ENCODE measurements at places on chromosomes 11 and 22.

- no peak for DNase-seq
These were observed 290.2 kb downstream of the ETS1 start for GRCh38 chr11:128297091-128297651.

DNA sequence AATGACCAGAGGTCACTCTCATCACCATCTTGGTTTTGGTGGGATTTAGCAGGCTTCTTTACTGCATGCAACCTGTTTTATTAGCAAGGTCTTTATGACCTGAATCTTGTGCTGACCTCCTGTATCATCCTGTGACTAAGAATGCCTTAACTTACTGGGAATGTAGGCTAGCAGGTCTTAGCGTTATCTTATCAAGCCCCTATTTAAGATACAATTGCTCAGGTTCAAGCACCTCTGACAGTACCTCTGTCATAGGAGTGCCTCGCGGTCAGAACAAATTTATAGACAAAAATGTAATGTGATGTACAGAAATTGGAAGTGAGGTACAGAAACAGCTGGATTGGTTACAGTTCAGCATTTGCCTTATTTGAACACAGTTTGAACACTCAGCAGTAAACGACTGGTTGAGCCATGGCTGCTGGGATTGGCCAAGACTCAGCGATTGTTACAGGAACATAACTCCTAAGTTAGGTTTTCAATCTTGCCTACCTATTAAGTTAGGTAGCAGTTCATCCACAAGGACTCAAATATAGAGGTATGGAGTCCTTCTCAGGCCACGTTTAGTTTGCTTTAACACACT, 16.1 kb upstream of the TMEM123 start:
- no peak for DNase-seq

- no peak for DNase-seq
These were observed 6.1 kb downstream of the THY1 start for GRCh38 chr11:119416606-119417580.

- no peak for DNase-seq
These were observed 201.0 kb upstream of the NAV2 start for GRCh38 chr11:19511413-19512183.

DNA sequence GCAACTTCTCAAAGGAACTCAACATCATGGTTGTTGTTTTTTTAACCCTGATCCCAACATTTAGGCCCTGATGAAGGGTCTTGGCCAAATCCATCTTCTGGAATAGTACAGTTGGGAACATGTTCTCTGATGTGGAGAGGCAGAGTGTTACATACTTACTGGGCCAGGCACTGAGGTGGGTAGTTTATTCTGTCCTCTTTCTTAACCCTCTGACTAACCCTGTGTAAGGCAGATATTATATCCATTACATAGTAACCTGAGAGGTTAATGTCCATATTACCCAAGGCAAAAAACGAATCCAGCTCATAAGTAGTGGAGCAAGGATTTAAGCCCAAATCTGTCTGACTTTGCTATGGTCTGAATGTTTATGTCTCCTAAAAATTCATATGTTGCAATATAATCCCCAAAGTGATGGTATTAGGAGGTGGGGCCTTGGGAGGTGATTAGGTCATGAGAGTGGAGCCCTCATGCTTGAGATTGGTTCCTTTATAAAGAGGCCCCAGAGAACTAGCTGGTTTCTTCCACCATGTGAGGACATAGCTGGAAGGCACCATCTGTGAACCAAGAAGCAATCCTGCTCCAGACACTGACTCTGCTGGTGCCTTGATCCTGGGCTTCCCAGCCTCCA, 16.3 kb downstream of the PPFIBP2 start:
- no peak for DNase-seq

DNA sequence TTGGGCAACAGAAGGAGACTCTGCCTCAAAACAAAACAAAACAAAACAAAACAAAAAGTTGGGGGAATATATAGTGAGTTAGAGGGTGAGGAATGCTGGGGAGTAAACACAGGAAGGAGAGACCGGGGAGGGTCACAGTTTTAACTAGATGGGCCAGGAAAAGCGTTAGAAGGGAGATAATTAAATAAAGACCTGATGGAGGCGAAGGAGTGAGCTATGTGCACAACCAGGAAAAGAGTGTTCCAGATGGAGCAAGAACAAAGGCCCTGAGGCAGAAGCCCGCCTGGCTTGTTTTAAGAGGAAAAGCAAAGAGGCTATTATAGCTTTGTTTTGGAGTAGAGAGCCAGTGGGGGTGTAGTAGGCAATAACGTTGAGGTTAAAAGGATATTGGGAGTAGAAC, 4.8 kb upstream of the PLA2G6 start:
- DNase-seq: no peak

- no peak for DNase-seq
These were observed 1.1 kb upstream of the CEND1 start for GRCh38 chr11:790721-791564.

DNA sequence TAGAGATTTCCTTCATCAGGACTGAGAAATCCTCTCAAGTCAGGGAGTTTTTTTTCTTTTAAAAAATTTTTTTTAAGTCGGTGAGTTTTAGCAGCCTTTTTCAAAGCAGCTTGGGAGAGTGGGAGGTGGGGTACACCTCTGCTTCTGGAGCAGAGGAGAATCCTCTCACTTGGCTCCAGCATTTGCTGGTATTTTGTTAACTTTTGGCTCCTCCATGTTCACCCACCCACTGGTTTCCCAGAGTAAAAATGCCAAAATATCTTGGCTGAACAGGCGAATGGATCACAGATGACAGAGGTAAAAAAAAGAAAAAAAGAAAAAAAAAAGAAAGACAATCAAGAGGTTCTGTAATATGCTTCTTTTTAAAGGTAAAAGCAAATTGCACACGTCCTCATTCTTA, 68.0 kb downstream of the GAB2 start:
- no peak for DNase-seq

- DNase-seq: no peak
These were observed 929.5 kb upstream of the CCDC90B start for GRCh38 chr11:84215672-84216071.

All from CD8-positive, alpha-beta memory T cell (primary cell).